ENCODE measurements at places on chromosomes 11 and 22. TPM values are rescaled to one million over a fixed set of nuclear protein-coding genes. Genes with fewer than 3 reads are reported as not detected.

GRCh38 chr11:95536047-95536690 is 253.4 kb downstream of the FAM76B start:
- H3K36me3 ChIP-seq, result no peaks in the 10 kb centered on the region
- H3K4me1 ChIP-seq, result no peaks in the 10 kb centered on the region
- H3K27me3 ChIP-seq, result no peaks in the 10 kb centered on the region
- no peak overlapping the region for H3K4me3 ChIP-seq
- no peak for DNase-seq

- H3K36me3 ChIP-seq, result no peaks in the 10 kb centered on the region
- no peak overlapping the region for H3K27ac ChIP-seq
- H3K4me1 ChIP-seq, result no peaks in the 10 kb centered on the region
- no peak for DNase-seq
- no peaks in the 10 kb centered on the region for H3K27me3 ChIP-seq
Observed at GRCh38 chr11:7964261-7964660, 986 bp downstream of the NLRP10 start.

Gene KCNJ5
- 7.3 TPM for total RNA-seq

- DNase-seq, result no peak
- no peak overlapping the region for H3K4me3 ChIP-seq
- H3K27ac ChIP-seq, result peak overlapping the region; percentile 63
- no peaks in the 10 kb centered on the region for H3K27me3 ChIP-seq
Observed at GRCh38 chr11:75301601-75302345, 49.7 kb downstream of the ARRB1 start.

Gene B3GAT1
- 2.7 TPM for total RNA-seq

DNA sequence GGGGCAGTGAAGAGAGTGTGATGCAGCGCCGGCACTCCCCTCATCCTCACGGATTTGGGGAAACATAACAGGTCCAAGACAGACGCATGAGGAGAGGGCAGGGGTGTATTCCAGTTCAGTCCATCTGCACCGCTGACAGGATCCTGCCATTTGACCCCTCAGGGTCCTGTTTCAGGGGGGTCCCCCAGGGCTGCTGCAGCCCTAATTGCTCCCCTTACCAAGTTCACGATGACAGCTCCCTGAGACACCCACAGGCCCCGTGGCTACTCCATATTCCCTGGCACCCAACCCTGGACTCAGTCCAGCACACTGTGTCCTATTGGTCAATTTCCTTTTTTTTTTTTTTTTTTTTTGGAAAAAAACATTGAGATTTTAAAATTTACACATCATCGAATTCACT is 41.5 kb downstream of the SHANK2 start:
- no peaks in the 10 kb centered on the region for H3K36me3 ChIP-seq
- peaks cover 8% of the 10 kb centered on the region for H3K4me1 ChIP-seq
- H3K27ac ChIP-seq, result no peak overlapping the region
- H3K4me3 ChIP-seq, result no peak overlapping the region
- H3K27me3 ChIP-seq, result no peaks in the 10 kb centered on the region
- no peak for DNase-seq

DNA sequence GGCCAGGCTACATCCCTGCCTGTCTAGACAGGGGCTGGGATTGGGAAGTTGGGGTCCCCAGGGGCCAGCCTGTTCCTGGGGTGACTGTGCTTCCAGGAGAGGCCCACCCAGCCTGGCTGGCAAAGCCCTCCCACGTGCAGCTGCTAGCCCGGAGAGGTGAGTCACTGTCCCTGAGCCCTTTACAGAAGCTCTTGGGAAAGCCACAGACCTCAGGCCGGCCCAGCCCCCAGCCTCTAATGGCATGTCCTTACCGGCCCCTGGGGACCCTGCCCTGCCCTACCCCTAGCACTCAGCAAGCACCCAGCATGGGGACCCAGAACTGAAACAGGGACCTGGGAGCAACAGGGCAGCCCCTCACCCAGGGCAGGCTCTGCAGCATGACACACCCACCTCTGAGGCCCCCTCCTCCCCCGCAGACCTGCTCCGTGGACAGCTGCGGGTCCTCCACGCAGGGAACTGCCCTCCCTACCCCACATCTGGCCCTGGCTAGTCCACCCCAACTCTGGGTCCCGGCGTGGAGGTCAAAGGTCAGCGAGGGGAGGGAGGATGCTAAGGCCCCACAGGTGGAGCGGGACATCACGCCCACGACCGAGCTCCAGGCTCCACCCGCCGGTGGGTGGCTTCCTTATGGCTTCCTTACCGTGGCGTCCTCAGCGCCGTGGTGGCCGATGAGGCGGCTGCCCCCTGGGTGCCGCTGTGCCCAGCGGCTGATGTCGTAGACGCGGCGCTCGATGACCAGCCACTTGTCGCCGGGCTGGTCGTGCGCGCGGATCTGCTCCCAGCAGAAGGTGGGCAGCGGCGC is 615 bp downstream of the FADS3 start:
- no peaks in the 10 kb centered on the region for H3K36me3 ChIP-seq
- H3K4me3 ChIP-seq, result peak overlapping the region; percentile 86
- H3K4me1 ChIP-seq, result peaks cover 29% of the 10 kb centered on the region
- DNase-seq, result no peak
- no peaks in the 10 kb centered on the region for H3K27me3 ChIP-seq
- H3K27ac ChIP-seq, result peak overlapping the region; percentile 83

Gene XKR3
- not detected for total RNA-seq

Gene ARHGAP42
- 28.2 TPM for total RNA-seq

Gene CRACR2B
- 29.0 TPM for total RNA-seq

Data from upper lobe of left lung (tissue), 6 donors.